ENCODE measurements at places on chromosomes 12 and 14.

DNA sequence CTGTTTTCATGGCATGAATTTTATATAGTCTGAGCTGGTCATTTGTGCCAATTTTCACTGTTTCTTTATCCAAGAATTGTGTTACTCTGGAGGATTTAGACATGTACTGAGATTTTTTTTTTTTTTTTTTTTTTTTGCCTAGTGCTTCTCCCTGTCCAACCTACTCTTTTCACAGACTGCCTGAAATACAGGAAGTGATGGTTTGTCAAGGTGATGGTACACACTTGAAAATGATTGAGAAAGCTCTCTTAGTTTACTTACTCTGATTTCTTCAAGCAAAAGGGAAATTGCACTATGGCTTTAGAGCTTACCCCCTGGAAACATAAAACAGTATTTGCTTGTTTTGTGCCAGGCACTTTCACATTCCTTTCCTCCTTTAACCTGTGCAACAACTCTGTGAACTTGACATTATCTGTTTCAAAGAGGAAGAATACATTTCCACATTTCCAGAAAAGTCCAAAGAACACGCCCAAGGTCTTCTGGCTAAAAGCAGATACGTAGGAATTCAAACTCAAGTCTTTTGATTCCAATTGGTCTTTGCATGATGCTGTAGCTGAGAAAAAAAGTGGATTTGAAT lies 181.1 kb downstream of the SLC15A5 start:
- no peak for DNase-seq

- no peak for DNase-seq
These were observed 197.3 kb upstream of the RGS6 start for GRCh38 chr14:71734885-71735284.

- peak; percentile 40 for DNase-seq
These were observed 458 bp downstream of the SSPN start for GRCh38 chr12:26195641-26196420.

DNA sequence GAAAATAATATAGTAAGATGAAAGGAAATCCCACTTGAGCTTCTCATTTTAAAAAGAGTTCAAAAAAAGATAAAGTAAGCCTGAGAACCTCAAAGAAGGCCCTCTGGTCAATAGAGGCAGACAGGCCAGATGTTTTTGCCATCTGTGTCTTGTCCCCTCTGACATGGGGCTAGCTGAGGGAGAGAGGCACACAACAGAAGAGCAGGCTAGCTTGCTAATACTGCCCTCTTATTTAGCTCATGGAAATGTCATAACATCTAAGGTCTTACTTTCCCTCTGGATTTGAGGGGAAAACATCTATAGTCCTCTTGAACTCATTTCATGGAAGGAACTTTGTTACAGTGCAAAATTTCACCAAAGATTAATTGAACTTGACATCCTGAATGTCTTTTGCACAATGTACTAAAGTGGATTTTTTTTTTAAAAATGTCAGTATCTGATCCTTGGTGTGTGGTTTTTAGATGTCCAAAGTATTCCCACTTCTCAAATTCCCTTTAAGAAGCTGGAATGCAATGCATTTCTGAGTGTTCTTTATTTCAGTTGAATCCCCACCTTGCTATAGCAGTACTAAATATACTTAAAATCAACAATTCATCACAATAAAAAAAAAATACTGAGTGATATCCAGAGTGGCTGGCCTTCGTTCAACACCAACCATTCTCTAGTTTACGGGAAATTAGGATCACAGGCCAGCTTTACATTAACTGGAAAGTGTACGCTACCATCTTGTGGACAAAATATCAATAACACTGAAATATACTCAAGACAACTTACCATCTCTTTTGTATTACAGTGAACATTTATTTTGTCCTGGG lies 176.7 kb downstream of the PAH start:
- peak; percentile 61 for DNase-seq

DNA sequence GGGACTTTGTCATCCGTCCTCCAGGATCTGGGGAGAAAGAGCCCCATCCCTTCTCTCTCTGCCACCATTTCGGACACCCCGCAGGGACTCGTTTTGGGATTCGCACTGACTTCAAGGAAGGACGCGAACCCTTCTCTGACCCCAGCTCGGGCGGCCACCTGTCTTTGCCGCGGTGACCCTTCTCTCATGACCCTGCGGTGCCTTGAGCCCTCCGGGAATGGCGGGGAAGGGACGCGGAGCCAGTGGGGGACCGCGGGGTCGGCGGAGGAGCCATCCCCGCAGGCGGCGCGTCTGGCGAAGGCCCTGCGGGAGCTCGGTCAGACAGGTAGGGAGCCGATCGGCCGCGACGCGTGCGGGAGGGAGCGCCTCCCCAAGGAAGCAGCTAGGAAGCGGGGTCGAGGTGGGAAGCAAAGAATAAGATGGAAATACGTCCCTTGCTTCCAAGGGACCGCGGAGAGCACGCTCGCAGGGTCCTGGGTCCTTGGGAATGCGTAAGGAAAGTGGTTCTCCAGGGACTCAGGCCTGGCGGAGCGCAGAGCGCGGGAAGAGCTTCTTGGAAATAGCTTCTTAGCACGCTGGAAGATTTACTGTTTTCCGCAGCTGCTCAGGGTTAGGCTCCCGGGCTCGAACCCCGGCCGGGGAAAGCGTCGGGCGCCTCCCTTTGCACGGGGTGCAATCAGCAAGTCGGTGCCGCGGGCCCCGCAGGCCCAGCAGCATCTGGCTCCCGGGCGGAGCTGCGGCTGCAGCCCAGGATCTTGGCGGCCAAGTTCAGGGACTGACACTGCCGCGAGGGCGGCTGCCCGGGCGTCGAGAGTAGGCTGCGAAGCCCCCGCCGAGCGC lies 457 bp downstream of the SOCS2 start:
- DNase-seq, result peak; percentile 40

DNA sequence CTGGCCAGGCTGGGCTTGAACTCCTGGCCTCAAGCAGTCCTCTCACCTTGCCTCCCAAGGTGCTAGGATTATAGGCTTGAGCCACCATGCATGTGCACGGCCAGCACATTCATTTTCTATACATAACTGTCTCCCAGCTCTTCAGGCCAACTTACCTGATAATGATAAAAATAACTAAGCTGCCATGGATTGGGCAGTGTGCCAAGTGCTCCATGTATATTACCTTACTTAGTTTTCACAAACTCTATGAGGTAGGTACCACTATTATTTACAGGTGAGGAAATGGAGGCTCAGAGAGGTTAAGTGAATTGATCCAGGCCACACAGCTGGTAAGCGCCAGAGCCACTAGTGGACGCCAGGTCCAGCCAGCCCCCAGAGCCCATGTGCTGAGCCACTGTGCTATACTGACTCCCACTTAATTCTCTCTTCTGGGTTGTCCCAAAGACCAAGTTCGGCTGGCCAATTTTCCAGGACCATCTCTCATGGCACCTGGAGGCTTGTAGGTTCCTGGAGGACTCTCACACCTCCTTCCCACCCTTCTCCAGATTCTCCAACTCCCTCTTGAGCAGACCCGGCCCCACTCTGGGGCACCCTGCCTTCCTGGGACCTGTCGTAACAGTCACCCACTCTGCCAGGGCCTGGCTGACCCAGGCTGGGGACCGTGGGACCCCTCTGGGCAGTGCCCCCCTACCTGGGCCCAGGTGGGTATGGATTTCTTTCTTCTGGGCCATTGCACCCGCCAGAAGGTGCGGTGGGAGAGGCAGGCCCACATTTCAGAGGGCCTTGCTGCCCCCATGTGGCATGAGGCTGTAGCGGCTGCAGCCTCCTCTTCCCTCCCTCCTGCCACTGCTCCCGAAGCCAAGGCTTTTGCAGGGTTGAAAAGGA lies 30.2 kb upstream of the CIPC start:
- peak; percentile 59 for DNase-seq

DNA sequence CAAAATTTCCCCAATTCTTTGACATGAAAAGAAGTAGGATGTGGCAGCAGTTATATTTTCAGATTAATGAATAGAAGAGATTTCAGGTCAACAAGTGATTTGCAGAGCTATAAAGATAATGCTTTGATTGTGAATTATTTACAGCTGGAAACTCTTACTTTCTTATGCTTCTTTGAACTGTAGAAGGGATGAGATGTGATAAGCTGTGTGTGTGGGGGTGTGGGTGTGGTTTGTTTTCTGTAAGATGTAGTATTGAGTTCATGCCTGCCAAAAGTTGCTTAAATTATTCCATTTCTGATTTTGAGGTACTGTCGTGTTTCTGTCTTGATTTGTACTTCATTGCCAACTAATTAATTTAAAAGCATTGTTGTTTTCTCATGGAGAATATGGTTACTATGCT lies 22.7 kb downstream of the AEBP2 start:
- no peak for DNase-seq

- no peak for DNase-seq
These were observed 564.0 kb downstream of the TRHDE start for GRCh38 chr12:72836194-72836593.

DNA sequence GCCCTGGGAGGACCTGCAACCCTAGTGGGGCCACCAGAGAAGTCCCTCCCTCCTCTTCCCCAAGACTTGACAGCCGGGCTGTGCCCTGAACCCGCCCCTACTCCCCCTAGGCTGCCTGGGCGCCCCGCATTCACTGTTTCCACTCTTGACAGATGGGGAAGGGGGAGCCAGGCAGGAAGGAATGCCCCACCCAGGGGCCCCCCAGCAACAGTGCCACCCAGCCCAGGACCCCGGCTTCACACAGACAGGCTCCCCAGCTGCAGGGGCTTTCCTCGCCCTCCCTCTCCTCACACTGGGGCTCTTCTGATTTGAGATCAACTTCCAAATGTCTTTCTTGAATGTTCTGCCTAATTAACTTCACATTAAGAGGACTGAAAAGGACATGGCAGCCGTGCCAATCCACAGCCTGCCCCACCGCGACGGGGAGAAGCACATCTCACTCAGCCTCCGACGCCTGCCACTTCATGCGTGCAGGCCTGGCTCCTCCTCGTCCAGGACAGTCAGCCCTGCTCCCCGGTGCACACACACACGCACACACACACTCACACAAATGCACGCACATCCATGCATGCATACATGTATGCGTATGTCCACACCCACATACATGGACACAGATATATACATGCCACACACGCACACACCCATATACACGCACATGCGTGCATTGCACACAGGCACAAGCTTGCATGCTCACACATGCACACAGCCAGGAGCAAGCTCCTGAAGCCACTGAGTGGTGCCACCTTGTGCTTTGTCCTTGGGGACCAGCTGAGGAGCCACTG lies 19.6 kb upstream of the C14orf180 start:
- no peak for DNase-seq

DNA sequence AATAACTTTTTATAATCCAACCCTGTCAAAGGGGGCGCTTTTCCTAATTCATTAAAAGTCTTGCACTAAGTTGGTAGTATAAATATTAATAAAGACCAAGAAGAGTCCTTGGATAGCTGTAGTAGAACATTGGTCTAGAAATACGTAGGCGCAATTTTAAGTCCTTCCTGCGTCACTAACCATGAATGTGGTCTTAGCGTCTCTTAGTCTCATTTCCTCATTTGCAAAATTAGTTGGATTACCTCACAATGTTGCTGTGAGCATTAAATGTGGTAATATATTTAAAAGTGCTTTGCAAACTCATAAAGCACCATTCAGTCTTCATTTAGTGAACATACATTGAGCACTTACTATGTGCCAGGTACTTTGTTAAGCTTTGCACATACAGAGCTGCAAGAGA lies 149.7 kb downstream of the AEBP2 start:
- DNase-seq, result no peak

- peak; percentile 97 for DNase-seq
These were observed 17.7 kb upstream of the TSPAN11 start for GRCh38 chr12:30908722-30909348.

- peak; percentile 84 for DNase-seq
These were observed at the start of gene VPS37B for GRCh38 chr12:122895704-122896636. VPS37B (minus strand) TSS chr12:122896124; CDS start chr12:122896062, 62 bp downstream.

- DNase-seq, result peak; percentile 6
These were observed 75.3 kb upstream of the OR4E1 start for GRCh38 chr14:21748869-21749303.

- DNase-seq, result peak; percentile 81
These were observed 1.2 kb downstream of the HOXC10 start for GRCh38 chr12:53985994-53986685.

GRCh38 chr12:92753976-92754885 lies 51.4 kb downstream of the PLEKHG7 start:
- no peak for DNase-seq

- no peak for DNase-seq
These were observed 150.8 kb upstream of the FSCB start for GRCh38 chr14:44657696-44658388.

- no peak for DNase-seq
These were observed 485.5 kb downstream of the BCAT1 start for GRCh38 chr12:24463375-24463774.

DNA sequence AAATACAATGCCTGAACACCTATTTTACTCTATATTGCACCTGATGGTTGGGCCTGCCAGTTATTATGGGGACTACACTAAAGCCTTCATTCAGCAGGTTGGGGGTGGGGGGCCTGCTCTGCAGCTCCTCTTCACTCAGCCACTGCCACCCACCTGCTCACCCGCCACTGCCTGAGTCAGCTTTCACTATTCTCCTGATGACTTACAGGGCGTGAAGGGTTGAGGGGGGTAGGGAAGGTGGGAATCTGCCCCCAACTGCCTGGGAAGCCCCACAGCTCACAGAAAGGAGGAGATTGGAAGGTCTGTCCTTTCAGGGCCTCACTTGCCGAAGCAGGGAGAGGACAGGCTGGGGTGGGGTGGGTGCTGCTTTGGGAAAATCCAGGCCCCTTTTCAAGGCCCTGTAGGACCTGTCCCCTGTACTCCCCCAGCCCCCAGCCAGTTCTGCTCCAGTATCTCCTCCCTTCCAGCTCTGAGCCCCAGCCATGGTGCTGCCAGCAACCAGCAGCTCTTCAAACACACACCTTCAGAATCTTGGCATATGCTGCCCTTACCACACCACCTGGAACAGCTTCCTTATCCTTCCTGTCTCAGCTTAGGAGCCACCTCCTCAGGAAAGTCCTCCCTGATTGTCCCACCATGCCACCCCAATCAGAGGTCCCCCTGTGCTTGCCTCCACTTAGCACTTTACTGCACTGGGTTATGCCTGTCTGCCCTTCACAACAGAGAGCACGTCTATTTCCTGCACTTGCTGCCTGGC lies 33.1 kb downstream of the IRF2BPL start:
- no peak for DNase-seq

- no peak for DNase-seq
These were observed 22.3 kb downstream of the B4GALNT3 start for GRCh38 chr12:482061-482460.

- DNase-seq, result no peak
These were observed 167.0 kb downstream of the PPM1H start for GRCh38 chr12:62767946-62768345.

DNA sequence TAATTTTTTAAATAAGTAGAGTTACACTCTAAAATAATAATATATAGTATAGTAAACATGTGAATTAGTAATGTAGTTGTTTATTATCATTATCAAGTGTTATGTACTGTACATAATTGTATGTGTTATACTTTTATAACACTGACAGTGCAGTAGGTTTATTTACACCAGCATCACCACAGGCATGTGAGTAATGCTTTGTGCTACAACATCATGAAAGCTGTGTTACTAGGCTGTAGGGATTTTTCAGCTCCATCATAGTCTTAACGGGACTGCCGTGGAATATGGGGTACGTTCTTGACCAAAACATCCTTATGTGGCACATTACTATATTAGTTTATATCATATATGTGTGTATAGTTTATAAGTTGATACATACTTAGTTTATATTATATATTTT lies 8.6 kb downstream of the FNTB start:
- DNase-seq, result no peak

All from AG10803 (cell line).